ENCODE measurements at places on chromosomes 11 and 22. TPM values are rescaled to one million over a fixed set of nuclear protein-coding genes. Genes with fewer than 3 reads are reported as not detected.

DNA sequence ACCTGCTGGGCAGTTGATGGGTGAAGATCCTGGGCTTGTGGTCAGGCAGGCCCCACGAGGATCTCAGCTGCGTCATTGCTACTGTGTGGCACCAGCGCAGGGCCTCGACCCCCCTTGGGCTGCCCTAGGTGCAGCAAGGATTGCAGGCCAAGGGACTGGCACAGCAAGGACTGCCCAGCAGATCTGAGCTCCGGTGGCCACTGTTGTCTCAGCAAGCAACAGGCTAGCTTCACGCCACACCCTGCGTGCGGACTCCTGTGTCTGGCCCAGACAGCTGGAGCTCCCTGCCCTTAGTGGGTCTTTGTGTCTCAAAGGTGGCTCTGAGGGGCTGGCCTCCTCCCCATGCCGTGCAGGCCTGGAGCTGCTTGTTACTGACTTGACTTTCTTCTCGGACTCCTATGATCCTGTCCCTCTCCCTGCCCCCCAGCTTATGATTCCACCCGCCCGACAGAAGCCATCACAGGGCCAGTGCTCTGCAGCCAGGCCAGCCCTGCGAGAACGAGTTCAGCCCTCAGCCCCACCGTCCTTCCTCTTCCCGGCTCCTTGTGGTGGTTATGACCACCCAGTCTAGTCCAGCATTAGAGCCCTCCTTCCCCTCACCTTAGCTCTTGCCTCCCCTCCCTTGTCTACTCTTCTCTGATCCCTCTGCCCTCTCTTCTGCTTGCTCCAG is 295.6 kb downstream of the TBC1D22A start:
- no peak for DNase-seq

DNA sequence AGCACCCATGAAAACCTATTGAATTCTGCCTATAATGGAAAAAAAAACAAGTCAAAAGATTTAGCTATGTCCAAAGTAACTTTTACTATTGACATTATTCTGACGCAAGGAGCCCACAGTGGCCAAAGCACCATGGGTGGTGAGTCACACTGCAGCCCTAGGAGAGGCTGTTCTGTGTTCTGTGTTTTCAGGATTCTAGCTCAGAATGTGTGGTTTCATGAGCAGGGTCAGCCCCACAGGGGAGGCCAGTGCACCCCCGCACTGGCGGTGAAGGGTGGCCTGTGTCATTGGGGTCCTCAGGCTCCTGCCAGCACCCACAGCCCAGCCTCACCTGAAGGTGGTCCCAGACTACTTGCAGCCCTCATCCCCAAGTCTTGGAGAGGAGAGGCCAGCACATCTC is 112.2 kb downstream of the BRD1 start:
- DNase-seq, result no peak

GRCh38 chr11:64878494-64879243 is at the start of gene EHD1:
TSS of gene EHD1 (minus strand) at chr11:64878621. CDS start at chr11:64878464, 157 bp downstream.
- DNase-seq, result peak; percentile 96

GRCh38 chr11:122096272-122097112 is 19.5 kb downstream of the BLID start:
- no peak for DNase-seq

- DNase-seq, result no peak
Measured at GRCh38 chr11:133919330-133920108, 37.2 kb downstream of the IGSF9B start.

GRCh38 chr11:971092-971690 is 45.5 kb downstream of the AP2A2 start:
- DNase-seq, result no peak

- DNase-seq, result peak; percentile 71
Measured at GRCh38 chr22:24465566-24465965, 29.6 kb upstream of the UPB1 start.

GRCh38 chr22:30429887-30430286 is 4.3 kb downstream of the MTFP1 start:
- no peak for DNase-seq

DNA sequence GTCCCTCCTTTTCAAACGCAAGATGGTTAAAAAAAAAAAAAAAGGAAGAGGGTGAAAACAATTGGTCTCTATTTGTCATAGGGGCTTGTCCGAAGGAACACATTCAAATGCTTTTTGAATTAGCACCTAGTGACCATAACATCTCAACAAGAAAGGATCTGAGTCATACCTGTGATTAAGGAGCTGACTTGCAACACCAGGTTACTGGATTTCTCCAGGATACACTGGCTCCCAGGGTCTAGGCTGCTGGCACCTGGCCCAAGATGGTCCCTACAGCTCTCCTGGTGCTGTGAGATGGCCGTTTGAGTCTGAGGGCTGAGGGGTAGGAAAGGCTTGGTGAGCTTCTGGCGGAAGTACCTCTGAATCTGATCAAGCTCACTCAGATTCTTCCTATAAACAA is 28.4 kb upstream of the UCP3 start:
- no peak for DNase-seq

Gene RAB39A
- total RNA-seq, result 1.1 TPM

Gene CDKN1C
- 1.2 TPM for total RNA-seq

Gene ROBO4
- total RNA-seq, result 9.6 TPM

Gene RPL27A
- total RNA-seq, result 1,057 TPM
